ENCODE measurements at places on chromosomes 5 and 9.
A peak's percentile ranks its signal among the peaks of the same experiment; 100 is the strongest.

DNA sequence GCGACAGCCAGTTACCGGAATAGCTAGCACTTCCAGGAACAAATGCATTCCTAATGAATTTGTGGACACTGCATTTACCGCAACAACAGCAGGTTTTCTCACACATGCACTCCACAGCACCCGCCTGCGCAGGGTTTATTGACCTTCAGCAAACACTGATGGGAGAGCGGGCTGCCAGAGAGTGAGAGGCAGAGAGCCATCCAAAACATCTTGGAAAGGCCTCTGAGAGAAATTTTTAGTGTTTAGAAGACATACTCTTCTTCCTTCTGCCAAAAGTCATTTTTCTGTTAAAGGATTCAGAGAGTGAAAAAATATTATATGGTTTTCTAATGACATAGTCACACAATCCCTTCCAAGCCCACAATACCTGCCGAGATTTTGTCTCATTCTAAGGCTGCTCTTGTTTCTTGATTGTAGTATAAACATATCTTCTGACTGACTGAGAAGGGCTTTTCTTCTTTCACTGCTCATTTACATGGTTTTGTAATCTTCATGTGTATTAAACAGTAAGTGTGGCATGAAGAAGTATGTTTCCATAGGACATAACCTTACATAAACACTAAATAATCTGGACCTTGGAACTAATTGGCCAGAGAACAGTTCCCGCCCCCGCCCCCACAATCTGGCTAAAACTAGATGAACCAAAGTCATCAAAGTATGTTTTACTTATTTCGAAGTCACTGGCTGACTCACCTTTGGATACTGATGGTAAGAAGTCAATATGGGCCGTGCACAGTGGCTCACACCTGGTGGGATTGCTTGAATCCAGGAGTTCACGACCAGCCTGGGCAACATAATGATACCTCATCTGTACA lies 432.5 kb upstream of the MEF2C start:
- no peak for DNase-seq

GRCh38 chr9:81801190-81801589 lies 111.8 kb upstream of the TLE1 start:
- DNase-seq, result no peak

- no peak for DNase-seq
Measured at GRCh38 chr5:104170926-104171325, 608.3 kb upstream of the NUDT12 start.

DNA sequence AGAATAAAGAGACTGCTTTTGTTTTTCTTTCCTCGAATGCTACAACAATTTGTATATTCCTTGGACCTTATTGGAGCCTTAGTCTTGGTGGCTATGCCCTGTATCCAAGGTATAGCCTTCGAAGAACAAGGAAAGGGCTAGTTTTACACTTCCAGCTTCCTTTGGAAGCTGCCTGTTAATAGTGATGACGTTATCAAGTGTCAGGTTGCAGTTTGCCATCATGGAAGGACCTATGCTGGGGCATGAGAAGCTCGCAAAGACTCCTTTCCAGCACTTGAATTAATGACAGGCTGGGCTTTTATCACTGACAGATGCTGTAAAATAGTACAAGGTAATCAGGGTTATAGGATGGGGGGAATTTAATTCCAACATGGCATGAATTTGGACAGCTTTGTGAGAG lies 157.9 kb downstream of the KDM4C start:
- no peak for DNase-seq

DNA sequence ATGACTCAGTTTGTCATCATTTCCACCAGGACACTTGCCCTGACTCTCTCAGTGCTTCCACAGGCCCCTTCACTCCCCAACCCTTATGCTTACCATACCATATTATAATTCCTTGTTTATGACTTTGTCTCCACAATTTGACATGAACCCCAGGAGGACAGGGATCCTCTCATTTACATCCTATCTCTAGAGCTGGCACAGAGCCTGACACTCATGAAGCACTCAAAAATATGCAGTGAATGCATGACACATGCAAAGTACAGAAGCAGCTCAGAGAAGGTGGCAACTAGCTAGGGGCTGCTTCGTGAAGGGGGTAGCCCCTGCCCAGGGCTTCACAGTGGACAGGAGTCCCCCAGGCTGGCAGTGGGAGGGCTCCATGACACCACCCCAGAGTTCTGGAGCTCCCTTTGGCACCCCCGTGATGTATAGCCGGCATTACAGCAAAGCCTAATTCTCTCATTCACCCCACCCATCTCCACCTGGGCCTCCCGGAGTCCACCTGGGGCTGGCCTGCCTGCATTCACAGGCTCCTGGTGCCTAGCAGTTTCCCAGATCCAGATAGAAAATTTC lies 112.0 kb upstream of the SPOCK1 start:
- DNase-seq, result no peak

DNA sequence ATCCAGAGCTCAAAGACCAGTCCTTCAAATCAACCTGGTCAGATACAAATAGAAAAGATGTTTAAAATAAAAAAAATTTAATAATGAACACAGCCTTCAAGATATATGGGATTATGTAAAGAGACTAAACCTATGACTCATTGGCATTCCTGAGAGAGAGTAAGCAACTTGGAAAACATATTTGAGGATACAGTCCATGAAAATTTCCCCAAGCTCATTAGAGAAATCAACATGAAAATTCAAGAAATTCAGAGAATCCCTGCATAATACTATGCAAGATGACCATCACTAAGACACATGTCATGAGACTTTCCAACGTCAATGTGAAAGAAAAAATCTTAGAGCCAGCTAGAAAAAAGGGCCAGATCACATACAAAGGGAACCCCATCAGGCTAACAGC lies 512.9 kb upstream of the PTGER4 start:
- no peak for DNase-seq

- no peak for DNase-seq
Measured at GRCh38 chr5:156197042-156197635, 129.8 kb upstream of the SGCD start.

GRCh38 chr9:127818574-127818973 lies 15.9 kb downstream of the FPGS start:
- no peak for DNase-seq

- no peak for DNase-seq
Measured at GRCh38 chr5:10543585-10544040, 20.3 kb upstream of the ANKRD33B start.

GRCh38 chr5:174383210-174384167 lies 338.0 kb downstream of the NSG2 start:
- DNase-seq, result no peak

DNA sequence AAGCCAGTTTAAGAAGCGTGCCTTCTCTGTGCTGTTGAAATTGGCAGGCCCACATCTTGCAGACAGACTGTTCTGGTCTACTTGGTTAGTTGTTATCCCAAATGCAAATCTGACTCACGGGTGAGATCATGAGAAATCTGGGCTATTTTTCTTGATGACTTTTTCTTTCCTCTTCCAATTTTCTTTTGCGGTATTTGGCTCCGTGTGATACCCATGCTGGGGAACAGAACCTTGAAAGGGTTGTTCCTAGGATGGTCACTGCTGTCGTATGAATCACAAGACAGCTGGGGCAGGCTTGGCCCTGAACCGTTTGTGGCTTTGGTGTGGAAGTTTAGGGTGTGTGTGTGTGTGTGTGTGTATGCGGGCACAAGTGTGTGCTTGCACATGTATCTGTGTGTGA lies 24.6 kb downstream of the PDZD2 start:
- no peak for DNase-seq

- no peak for DNase-seq
Measured at GRCh38 chr5:169580964-169581363, 2.6 kb upstream of the SPDL1 start.

DNA sequence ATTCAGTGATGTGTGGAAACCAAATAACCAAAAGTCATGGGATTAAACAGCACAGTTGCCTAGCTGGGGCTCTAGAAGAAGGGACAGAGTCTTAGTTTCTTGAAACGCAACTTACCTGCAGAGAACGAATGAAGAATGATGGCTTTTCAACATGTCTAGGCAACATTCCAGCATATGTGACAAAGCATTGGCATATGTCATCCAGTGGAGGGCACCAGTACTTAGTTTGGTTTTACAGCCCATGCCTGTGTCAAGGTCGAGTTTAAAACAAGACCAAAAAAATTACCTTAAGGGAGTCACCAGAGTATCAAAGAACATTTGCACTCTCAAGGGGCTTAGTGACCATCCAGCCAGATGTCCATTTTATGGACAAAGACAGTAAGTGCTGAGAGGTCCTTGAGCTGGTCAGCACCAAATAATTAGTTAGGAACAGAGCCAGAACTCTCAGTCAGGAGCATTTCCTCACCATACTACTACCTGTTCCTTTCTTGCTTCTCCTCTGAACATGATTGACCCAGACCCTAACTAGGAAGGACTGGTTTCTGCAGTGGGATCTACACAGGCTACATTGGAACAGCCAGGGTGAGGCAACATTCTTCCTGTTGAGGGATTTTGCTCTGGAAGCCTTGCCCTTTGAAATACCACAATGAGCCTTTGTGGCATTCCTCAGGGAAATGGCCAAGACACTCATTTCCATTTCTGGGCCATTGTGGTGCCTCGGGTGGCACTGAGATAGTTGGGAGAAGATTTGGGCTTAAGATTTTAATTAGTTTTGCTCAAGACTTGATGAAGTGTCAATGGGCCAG lies 75.4 kb upstream of the ANKH start:
- peak; percentile 9 for DNase-seq

DNA sequence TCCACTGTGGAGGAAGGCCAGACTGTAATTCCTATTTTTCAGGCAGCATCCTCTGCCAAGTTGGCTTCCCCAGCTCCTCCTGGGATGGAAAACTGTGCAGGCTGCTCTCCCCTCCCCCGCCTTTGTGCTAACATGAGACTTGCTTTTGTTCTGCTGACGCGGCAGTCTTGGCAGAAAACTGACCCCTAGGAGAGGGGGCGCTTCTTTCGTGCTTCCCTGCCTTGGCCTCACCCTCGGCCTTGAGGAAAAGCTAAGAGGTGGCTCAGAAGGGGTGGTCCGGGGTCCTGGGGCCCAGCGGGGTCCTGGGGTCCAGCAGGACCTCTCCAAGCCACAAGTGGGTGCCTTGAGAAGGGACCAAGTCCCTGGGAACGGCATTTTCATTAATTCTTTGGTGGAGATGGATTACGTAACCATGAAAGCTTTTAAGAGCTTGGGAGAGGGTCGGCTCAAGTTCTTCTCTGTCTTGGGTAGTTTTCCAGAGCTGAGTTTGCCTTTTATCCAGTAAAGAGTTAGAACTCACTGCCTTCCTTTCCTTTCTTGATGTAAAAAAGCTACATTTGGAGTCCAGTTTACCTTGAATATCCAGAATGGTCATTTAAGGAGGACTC lies 51.0 kb downstream of the SH3PXD2B start:
- no peak for DNase-seq

GRCh38 chr5:54727874-54728587 lies 210.5 kb downstream of the SNX18 start:
- no peak for DNase-seq

DNA sequence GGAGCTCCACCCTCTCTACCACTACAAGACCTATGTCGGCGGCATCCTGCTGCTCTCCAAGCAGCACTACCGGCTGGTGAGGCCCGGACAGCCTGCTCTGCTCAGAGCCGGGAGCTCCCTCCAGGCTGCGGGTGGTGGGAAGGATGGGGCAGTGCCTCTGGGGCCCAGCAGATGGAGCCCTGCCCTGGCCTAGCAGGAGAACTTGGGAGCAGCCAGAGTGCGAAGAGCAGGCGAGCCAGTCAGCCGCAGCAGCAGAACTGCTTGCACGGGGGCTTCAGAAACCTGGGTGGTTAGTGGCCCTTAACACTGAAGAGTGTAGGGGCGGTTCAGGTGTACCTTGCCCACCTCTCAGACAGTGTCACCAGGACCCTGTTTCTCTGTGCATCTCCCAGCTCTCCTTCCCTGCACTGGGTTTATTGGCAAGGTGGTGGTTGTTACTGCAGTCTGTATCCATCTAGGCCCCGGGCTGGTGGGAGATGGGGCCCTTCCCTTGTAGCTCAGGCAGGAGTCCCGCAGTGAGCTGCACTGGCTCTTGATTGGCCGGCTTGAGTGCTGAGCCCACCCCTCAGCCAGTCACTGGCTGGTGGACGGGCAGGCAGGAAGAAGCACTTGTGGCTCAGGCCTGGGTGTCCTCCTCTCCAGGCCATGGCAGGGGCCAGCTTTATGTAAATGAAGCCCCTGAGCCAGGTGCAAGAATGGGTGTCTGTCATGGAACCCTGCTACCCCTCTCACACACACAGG lies 7.7 kb downstream of the B4GALT7 start:
- DNase-seq, result peak; percentile 13

DNA sequence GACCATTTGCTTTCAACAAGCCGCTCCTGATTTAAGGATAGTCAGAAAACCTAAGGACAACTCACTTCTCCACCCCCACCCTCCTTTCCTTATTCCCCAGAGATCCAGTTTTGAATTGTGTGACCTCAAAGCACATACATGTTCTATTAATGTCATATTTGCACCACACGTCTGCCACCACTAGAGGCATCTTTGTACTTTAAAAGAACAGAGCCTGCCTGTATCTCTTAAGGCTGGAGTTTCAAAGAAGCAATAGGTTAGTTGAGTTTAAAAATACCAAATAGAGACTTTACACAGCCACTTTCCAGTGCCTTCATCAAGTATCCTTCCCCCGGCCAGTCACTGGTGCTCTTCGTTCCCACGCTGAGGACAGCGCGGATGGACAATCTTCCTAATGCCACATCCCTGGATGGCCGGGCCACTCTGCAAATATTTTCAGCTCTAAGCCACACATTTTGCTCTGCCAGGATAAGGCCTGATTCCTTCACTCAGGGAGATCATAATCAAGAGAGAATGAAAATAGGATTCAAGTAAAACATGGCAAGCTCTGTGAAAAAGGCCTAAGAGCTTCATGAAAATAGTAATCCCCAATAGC lies 146.3 kb downstream of the SNCAIP start:
- no peak for DNase-seq

GRCh38 chr5:40394698-40395097 lies 285.0 kb upstream of the PTGER4 start:
- no peak for DNase-seq

GRCh38 chr9:81264516-81264915 lies 424.8 kb downstream of the TLE1 start:
- DNase-seq, result no peak

DNA sequence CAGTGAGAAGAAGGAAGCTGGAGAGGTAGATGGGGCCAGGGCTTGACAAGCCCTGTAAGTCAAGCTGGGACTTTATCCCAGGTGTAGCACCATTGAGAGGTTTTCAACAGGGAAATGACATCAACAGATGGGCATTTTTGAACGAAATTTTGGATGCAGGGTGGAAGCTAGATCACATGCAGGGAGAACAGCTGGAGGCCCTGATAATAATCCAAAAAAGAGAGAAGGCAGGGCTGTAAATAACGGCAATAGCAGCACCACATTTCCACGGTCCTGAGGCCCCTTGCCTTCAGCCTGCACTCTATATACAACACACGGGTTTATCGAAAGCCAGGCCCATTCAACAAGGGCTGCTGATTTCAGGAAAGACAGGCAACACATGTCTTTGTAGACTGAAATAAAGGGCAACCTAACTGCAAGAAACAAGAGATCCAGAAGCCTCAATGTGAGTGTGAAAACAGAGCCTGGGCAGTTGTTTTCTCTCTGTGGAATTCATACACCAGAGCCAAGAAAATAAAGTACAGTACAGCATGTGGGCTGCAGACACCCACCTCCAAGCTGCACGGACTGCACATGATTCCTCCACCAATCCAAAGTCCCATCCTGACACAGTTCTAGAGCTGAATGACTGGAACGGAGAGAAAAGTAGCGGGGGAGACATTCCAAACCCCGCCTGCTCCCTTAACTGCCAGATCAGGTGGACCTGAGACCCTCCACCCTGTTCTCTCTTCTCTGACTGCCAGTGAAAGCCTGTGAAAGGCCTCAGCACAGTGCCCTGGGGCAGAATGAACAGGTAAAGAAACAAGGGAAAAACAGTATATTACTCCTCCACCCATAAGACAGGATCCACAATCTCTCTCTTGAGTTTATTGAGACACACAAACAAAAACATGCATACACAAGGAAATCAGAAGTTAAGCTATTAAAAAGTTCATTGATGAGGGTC lies 36.3 kb downstream of the KLHL3 start:
- DNase-seq, result no peak

Measured in immature natural killer cell (primary cell).